ENCODE measurements at places on chromosomes 13 and 19. TPM values are rescaled to one million over a fixed set of nuclear protein-coding genes. Genes with fewer than 3 reads are reported as not detected.

DNA sequence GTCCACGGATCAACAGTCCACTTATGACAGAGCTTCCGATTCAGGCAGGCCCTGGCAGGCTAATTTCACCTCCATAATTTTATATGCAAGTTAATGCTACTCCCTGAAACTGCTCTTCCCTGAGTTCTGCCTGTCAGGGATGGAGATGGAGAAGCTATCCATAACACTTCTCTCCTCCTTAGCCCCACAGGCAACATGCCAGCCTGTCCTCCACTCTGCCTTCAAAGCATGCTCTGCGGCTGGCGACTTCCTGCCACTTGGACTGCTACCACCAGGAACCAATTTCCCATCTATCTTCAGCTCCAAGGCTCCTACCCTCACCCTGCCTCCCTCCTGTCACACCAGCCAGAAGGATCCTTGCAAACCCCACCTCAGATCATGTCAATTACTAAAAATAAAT lies 35.4 kb downstream of the GSX1 start:
- DNase-seq = no peak

DNA sequence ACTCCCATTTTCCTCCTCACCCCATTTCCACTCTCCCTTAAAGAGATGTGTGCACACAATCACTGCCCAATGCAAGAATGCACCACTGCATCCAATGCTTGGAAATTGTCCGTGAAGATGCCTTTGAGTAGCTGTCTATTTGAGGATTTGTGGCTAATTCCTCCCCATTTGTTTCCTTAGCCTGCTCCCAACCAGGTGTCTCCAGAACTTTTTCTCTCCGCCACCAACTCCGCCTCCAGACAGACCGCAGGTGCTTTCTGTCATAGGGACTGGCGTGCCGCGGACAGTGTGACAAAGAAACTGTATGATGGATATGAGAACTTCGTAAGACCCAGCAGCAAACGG lies 461 bp upstream of the TM9SF2 start:
- DNase-seq = no peak

DNA sequence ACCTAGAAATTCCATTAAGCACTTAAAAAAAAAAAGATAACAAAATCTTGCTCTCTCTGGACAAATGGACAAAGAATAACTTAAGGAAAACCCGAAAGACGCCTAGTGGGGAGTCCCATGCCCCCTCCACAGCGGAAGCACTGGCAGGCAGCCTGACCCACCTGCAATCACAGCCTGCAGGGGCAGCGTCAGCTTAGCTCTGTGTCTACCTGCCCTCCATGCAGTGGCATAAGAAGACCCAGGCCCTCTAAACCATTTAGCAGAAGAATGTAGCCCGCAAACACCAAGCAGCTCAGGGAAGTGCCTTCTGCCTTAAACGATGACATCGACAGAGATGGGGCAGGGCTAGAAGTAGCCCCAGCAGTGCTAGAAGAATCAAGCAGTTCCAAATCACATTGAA lies 36.0 kb downstream of the KCTD15 start:
- no peak for DNase-seq

DNA sequence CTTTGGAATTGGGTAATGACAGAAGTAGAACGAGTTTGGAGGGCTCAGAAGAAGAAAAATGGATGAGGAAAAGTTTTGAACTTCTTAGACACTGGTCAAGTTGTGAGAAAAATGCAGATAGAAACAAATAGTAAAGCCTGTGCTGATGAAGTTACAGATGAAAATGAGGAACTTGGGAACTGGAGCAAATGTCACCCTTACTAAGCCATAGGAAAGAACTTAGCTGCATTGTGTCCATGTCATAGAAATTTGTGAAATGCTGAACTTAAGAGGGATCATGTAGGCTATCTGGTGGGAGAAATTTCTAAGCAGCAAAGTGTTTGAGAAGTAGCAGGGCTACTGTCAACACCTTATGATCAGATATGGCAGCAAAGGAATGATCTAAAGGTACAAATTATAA lies 289.2 kb upstream of the PCDH9 start:
- no peak for DNase-seq

DNA sequence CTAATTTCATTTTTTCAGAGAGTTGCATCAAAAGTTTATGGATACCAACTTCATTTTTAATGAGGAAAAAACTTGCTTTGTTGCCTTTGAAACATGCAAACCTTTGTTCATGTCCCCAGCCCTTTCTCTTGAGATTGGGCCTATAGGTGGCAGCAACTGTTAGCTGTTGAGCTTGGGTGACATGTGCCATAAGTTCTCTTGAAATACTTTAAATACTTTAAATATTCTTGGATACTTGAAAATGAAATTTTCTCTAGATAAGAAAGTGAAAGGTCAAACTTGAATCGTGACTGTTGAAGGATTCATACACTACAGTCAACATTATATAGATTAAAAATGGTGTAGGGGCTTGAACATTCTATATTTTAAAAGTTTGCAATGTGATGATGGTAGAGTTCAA lies 294.9 kb downstream of the NDFIP2 start:
- no peak for DNase-seq

GRCh38 chr19:28039677-28040381 lies 1173.1 kb downstream of the UQCRFS1 start:
- no peak for DNase-seq

GRCh38 chr13:41668130-41668757 lies 210.9 kb downstream of the RGCC start:
- peak; percentile 30 for DNase-seq

DNA sequence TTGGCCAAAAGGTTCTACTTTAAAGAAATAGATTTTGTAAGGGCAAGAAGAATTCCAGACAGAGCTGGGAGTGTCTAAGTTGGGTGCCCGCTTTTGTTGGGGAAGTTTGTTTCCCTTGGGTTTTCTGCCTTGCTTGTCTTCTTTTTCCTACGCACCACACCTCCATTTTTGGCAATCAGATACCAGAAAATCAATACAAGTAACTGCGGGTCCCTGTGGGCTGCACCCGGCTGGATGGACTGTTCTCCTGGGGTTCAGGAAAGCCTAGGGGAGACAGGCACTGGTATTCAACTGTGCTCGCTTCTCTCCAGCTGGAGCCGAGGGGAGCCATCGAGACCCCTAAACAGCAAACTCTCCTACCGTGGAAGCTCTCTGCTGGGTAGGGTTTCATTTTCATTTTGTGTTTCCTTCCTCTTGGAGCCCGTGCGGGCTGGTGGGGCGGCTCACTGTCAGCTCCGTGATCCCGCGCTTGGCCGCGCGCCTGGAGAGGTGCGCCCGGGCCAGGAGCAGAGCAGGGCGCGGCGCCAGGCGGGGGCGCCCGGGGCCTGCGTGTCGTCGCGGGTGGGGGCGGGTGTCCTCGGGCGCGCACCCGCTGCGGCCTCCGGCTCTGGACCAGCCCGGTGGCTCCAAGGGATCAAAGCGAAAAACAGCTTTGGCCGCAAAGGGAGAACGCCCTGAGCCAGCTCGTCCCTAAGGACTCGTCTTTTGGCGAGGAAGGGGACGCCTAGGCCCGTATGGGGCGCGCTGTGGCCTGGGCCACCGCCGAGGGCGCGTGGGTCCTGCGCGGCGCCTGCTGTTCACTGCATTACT lies 347.2 kb downstream of the ZNF536 start:
- peak; percentile 21 for DNase-seq

GRCh38 chr13:33797622-33798021 lies 20.3 kb upstream of the RFC3 start:
- DNase-seq = no peak

DNA sequence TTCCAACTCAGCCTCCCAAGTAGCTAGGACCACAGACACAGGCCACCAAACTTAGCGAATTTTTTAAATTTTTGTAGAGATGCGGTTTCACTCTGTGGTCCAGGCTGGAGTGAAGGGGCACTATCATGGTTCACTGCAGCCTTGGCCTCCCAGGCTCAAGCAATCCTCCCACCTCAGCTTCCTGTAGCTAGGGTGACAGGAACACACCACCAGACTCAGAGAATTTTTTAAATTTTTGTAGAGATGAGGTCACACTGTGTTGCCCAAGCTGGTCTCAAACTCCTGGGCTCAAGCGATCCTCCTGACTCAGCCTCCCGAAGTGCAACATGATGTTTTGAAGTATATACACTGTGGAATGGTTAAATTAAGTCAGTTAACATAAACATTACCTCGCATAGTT lies 263.6 kb downstream of the OXGR1 start:
- no peak for DNase-seq

- no peak for DNase-seq
These were observed 27.2 kb upstream of the SEMA6B start for GRCh38 chr19:4586691-4587090.

DNA sequence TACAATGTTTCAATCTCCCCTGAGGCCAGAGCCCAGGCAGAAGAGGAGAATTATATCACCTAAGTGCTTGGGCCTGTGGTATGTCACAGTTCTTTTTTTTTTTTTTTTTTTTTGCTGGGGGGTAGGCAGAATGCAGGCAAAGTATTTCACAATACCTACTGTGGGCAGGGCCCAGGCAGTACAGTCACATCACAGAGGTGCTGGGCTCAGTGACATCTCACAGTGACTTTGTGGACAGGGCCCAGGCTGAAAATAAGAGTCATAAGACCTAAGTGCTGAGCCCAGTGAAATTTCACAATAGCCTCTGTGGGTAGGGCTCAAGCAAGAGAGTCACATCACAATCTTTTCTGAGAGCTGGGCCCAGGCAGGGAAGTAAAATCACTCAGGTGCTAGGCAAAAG lies 15.9 kb upstream of the ZNF208 start:
- DNase-seq = no peak

- DNase-seq = no peak
These were observed 3.0 kb downstream of the SLC15A1 start for GRCh38 chr13:98749501-98749900.

- DNase-seq = no peak
These were observed 14.0 kb upstream of the EMP3 start for GRCh38 chr19:48311384-48311783.

DNA sequence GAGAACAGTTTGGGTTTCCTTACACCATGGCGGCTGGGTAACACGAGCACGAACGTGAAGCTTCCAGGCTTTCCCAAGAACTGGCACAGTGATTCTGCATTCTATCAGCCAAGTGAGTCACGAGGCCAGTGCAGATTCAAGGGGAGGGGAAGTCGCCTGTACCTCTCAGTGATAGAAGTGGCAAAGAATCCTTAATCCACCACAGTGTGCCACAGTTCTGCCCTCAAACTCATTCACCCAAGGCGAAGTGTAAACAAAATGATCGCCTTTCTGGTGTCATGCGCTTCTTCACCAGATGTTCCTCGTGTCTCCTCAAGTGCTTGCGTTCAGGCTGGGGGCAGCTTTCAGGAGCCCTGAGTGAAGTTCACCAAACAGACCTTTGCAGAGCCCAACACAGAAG lies 24.9 kb upstream of the AMER2 start:
- DNase-seq = no peak

- DNase-seq = no peak
These were observed 437.0 kb downstream of the SUCLA2 start for GRCh38 chr13:47564041-47564440.

DNA sequence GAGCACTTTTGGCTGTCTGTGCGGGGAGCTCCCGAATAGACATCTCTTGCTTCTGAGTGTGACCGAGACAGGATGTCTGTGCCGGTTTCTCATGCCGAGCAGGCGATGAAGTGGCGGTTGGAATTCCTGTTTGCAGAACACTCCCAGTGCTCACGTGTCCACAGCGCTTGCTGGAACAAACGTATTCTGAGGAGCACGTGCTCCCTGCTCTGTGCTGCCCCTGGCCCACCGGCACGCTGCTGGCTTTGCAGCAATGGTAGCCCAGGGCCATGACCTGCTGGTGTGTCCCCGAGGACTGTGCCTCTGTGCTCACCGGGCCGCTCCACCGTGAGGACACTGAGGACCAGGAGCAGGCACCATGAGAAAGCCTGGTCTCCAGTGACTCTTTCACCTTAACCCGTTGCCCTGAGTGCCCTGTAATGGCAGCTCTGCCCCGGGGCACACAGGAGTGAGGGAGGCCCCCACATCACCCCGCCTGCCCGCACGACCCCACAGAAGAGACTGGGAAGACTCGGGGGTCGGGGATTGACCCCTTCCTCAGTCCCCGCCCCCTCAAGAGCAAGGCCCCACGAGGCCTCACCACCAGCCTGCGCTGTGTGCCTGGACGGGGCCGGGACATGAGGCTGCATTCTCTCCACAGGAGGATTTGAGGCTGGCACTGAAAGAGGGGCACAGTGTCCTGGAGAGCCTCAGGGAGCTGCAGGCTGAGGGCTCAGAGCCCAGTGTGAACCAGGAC lies 40.0 kb upstream of the F7 start:
- DNase-seq = no peak

DNA sequence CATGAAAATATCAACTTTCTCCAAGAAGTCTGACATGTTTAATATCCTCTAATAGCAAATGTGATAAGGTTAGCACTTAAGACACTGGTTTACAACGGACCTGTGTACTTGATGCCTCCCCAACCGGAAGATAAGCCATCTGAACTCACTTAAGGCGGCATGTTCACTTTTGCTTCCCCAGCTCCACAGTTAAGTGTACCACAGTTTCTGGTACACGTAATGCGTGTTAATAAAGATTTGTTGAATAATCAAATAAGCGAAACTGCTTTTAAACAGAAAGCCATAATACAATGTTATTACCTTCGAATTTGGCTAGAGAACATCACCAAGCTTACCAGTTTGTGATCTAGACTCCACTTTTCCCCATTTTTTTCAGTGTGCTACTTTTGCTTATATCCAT lies 1.4 kb upstream of the PAN3 start:
- DNase-seq = no peak

GRCh38 chr19:30855442-30855841 lies 483.3 kb downstream of the ZNF536 start:
- no peak for DNase-seq

- no peak for DNase-seq
These were observed 2.0 kb upstream of the CCDC97 start for GRCh38 chr19:41307954-41308449.

- DNase-seq = no peak
These were observed 289.5 kb downstream of the SHISA2 start for GRCh38 chr13:25762281-25762680.

- no peak for DNase-seq
These were observed 54.0 kb upstream of the C13orf46 start for GRCh38 chr13:114027826-114028225.

DNA sequence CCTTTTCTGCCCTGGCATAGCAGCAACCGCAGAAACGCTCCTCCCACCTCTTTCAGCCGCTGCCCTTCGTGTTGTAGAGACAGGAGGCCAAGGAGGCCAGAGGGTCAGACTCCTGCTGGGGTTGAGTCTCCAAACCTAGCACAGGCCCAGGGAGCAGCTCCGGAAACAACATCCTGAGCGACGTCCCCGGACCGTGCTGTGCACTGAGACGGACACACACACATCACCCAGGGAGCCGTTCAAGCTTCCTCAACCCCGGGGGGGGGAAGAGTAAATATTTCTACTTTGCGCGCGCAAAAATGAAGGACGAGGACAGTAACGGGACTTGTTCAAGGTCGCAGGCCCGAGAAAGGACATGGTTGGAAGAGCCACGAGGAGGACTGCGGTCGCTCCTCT lies 657 bp downstream of the ZNF550 start:
- DNase-seq = peak; percentile 23

Gene CHAF1A
- 61.6 TPM for total RNA-seq

Gene ETV2
- 0.83 TPM for total RNA-seq

Gene PRTN3
- total RNA-seq = not detected

Gene FBN3
- total RNA-seq = not detected

Gene TIMM13
- 69.0 TPM for total RNA-seq

Gene LILRA1
- not detected for total RNA-seq

Gene DIAPH3
- total RNA-seq = 31.3 TPM

Gene ELSPBP1
- total RNA-seq = not detected

Gene LRG1
- 0.88 TPM for total RNA-seq

Gene PTH2
- total RNA-seq = not detected

Gene ZNF135
- total RNA-seq = 0.12 TPM

Gene TBXA2R
- total RNA-seq = 0.36 TPM

Gene TMEM238
- total RNA-seq = 7.0 TPM

Gene SIGLEC12
- total RNA-seq = 0.24 TPM

Gene IL4I1
- total RNA-seq = 108 TPM
